ENCODE measurements at places on chromosomes 13 and 19. TPM values are rescaled to one million over a fixed set of nuclear protein-coding genes. Genes with fewer than 3 reads are reported as not detected.

ZNF568 gene
- 6.3 TPM for total RNA-seq

DNA sequence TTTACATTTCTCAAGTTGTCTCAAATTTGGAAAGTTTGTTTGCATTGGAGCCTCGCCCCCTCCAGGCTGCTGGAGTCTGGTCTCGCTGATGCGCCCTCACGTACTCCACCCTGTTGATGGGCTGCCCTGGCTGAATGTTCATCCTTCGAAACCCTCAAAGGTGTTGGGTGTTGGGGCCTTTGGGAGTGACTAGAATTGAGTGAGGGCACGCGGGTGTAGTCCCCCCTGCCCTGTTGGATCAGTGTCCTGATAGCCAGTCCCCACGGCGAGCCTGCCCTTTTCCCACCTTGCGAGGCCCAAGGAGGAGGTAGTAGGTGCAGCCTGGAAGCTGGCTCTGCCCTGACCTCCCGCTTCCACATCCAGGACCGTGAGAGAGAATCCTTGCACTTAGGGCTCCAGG is 14.8 kb downstream of the TFDP1 start:
- no peak for DNase-seq

GRCh38 chr13:113045251-113046127 is 60.1 kb upstream of the F7 start:
- no peak for DNase-seq

DNA sequence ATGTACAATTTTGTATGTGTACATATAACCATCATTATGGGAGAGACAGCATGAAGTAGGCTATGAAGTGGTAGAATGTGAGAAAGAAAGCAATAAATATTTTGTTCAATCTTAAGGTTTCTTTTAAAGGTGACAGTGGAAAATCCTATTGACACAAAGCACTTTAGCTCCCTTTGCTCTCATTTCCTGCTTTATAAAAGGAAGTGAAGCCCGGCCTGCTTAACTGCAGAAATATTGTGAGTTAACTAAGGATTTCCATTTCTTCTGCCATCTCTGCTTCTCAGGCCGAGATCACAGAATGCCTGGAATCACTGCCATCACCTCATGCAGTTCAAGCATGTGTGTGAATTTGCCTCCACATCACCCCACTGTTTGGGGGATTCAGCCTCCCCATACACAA is 83.5 kb downstream of the FRY start:
- DNase-seq, result no peak

FGF21 gene
- total RNA-seq, result not detected

TMEM59L gene
- 1.4 TPM for total RNA-seq

DNA sequence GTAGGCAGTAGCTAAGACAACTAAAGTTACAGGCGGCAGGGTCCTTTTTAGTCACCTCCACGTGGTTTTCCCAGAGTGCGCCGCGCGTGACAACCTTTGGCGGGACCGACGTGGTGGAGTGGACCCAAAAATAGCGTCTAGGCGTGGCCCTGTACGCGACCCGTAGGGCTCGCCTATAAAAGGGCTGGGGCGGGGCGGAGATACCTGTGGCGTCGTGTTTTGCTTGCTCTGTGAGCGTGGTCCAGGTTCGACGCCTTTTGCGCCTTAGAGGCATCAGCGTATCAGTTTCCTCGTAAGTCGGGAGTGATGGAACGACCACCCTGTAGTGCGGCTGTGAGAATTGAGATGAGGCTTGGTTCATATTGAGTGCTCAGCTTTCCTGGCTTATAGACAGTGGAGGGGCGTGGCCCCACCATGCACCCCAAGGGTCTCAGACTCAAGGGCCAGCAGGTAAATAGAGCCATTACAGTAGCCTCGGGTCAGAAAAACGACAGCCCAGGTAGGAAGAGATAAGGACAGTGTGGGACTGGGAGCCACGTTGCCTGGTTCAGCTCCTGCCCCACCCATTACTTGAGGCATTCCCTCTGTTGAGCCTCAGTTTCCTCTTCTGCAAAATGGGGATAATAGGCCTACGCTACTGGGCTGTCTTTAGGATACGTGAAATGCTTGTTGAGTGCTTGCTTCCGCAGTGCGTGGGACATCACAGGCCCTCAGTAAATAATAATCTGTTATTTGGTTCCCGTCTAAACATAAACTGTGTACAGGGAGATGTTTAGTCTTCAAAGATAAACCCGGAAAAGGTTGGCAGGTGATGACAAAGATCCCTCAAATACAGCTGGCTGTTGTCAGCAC is 693 bp upstream of the TMED1 start:
- DNase-seq, result no peak

GRCh38 chr13:98484289-98485219 is 92.4 kb downstream of the STK24 start:
- DNase-seq, result peak; percentile 85

- no peak for DNase-seq
These were observed 313.3 kb downstream of the DCLK1 start for GRCh38 chr13:35817642-35818607.

OVOL3 gene
- not detected for total RNA-seq

SHANK1 gene
- 1.4 TPM for total RNA-seq

SHISA2 gene
- 367 TPM for total RNA-seq

DNA sequence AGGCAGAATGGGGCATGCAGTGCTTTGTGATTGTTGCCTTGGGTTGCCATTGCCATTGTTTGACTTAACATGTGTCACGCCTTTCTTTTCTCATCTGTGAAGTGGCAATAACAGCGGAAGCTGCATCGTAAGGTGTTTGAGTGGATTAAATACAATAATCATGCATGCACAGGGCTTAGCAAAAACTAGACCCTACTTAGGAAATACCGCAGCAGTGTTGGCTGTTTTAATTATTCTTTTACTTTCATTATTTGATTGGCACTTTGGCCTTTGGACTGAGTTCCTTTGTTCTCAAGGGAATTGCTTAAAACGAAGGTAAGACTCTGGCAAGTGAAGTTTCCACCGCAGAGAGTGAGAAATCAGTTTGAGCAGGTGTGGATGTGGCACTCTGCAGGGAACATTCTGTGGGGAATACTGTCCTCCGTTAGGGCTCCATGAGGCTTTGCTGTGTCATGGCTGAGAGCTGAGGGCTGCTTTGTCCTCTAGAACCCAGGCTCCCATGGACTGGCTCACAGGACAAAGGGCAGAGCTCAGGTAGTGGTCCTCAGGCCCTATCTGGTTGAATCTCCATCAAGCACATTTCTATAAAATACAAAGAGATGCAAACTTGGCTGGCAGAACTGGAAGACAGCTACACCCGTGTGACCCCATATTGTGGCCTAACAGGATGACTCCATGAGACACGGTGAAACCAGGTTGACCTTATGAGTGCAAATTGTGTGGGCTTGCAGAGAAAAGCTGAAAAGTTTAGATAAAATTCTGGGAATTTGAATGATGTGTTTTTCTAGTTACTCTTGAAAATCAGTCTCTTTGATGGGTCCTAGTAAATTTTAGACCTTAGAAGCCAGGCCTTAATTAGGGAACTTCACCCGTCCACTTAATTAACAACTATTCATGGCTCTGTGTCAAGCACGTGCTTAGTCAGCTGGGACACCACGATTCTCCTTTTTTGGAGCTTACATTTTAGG is 407.2 kb downstream of the KCNRG start:
- DNase-seq, result no peak

Measured in neural progenitor cell (in vitro differentiated cells).